GM12864 (cell line): ENCODE measurements at places on chromosomes 4 and X.

GRCh38 chr4:30860978-30861377, 140.8 kb downstream of the PCDH7 start:
- DNase-seq, result no peak

DNA sequence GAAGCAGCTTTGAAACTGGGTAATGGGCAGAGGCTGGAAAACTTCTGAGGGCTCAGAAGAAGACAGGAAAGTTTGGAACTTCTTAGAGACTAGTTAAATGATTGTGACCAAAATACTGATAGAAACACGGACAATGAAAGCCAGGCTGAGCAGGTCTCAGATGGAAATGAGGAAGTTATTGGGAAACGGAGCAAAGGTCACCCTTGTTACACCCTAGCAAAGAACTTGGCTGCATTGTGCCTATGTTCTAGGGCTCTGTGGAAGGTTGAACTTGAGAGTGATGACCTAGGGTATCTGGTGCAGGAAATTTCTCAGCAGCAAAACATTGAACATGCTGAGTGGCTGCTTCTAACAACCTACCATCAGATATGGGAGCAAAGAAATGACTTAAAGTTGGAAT, 50.8 kb upstream of the FBXW7 start:
- DNase-seq, result no peak

- no peak for DNase-seq
Observed at GRCh38 chrX:42934020-42934726, 156.2 kb upstream of the PPP1R2C start.

DNA sequence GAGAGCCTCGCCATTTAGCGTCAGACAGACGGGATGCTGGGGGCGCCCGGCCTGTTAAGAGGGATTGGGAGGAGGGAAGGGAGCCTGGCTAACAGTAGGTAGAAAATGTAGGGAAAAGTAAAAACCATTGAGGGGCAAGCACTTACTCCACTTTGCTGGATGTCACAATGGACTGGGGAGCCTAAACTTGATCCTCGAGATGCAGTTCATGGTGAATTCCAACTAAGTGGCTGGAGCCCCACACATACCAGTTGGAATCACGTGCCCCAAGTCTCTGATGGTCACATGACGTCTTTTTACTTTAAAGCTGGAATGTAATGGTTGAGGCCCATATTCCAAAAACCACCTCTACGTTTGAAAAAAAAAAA, 1.5 kb downstream of the PLS3 start:
- no peak for DNase-seq
